ENCODE measurements at places on chromosomes 1 and 21.

- DNase-seq: no peak
Measured at GRCh38 chr1:146039844-146040194, 18.3 kb upstream of the HJV start.

- DNase-seq: no peak
Measured at GRCh38 chr21:37253991-37254390, 13.1 kb downstream of the VPS26C start.

DNA sequence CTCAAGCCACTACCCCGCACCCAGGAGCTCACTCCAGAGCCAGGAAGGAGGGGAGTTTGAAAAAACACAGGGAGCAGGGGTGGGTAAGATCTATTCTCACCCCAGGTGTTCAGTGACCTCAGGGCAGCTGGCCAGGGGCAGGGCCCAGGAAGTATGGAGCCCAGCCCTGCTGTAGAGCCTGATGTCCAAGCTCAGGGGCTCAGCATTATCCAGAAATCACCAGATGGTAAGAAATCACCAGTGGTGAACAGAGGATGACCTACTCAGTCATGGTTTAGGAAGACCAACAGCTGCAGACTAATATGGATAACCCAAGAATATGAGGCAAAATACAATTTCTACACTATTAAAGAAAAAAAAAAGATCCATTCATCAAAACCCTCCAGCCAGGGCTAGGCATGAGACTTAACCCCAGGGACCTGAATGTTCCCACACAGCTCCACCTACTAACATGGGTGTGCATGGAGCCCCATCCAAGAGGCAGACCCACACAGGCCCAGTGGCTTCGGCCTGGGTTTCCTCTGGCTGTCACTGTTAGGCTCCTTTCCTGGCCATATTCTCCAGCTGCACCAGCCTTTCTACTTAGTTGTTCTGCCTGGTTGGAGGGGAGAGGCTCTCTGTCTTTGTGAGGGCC, 67.6 kb downstream of the KCNN3 start:
- DNase-seq: no peak

DNA sequence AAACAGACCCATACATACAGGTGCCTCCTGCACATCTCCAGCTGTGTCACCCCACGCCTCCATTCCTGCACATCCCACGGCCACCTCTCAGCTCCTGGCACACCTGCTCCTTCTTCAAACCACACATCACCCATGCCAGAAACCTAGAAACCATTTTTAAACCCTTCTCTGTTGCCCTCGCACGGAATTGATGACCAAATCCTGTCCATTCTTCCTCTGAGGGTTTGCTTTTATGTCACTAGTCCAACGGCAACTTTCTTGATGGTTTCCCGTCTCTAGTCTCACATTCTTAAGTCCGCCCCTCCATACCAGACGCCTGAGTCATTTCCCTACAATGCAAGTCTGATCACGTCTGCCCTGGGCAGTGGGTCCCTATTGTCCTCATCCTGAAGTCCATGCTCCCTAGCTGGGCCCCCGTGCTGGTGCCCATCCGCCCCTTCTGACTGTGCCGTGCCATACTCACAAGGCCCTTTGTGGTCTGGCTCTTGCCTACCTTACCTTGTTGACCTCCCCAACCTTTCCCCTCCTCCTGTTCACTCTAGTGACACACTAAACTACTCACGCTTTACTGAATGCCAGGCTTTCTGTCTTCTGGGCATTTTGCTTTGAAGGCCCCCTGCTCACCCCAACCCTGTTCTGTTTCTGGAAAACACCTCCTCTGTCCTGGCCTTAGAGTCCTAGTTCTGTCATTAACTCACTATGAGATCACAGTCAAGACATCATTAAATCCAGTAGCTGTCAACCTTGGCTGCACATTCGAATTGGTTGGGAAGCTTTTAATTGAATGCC, 17.6 kb downstream of the SLC2A1 start:
- peak; percentile 12 for DNase-seq

GRCh38 chr1:110341146-110341871, 2.1 kb downstream of the RBM15 start:
- no peak for DNase-seq

DNA sequence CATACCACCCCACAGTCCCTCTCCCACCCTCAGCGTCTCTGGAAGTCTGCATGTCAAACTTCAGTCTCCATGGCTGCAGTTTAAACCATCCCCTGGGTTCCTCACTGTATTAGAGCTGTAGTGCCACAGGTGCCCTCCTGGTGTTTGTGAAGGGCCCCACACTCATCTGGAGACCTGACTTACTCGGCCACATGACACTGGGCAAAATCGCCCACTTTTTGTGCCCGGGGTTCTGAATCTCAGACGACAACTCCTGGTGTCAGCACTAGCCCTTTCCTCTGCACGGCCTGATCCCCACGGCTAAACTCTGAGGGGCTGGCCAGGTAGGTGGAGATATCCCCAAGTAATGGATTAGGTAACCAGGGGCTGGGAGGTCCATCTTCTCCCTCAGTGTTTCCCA, 6.5 kb downstream of the INKA2 start:
- DNase-seq: no peak

- DNase-seq: no peak
Measured at GRCh38 chr1:13714851-13715250, 14.9 kb downstream of the PRDM2 start.

- DNase-seq: peak; percentile 69
Measured at GRCh38 chr1:200628223-200628881, 7.8 kb upstream of the KIF14 start.

- no peak for DNase-seq
Measured at GRCh38 chr1:58664881-58665280, 35.0 kb downstream of the MYSM1 start.

DNA sequence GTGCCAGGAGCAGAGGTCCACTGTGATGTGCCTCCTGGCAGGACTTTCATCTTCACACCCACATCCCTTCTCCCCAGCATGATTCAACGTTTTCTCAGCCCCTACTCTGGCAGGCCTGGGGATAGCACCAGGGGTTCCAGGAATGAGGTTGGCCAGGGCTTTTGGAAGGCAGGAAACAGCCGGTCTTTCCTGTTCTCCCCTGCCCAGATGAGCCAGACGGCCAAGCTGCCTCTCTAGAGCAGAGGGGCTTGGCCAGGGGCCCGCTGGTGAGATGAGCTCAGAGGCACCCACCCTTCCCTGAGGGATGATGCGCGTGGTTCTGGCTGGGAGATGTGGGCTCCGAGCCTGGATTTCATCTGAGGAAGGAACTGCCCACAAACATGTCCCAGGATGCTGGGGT, 4.3 kb upstream of the MFAP2 start:
- DNase-seq: no peak

GRCh38 chr1:47797575-47797974, 199.6 kb downstream of the TRABD2B start:
- no peak for DNase-seq

- DNase-seq: no peak
Measured at GRCh38 chr1:14710331-14710730, 111.8 kb downstream of the KAZN start.

DNA sequence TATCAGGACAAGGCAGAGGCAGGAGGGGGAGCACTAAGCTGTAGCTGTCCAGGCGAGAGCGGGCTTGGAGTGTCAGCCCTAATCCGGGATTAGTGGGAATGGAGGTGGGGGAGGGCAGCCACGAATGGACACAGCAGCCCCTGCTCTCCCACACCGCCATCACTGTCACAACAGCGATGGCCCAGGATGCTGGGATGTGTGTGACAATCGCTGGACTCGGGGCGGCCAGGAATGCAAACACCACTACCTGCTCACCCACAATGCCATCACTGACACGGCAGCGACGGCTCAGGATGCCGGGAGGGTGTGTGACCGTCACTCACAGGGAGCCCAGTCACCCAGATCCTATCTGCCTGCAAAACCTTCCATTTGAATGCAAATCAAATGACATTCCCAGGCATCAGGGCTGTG, 2.9 kb downstream of the C2CD2 start:
- no peak for DNase-seq

GRCh38 chr21:15061747-15062605, 2.8 kb downstream of the NRIP1 start:
- no peak for DNase-seq

- DNase-seq: no peak
Measured at GRCh38 chr1:84912726-84913554, 19.9 kb upstream of the LPAR3 start.

GRCh38 chr1:161265305-161265704, 6.8 kb downstream of the PCP4L1 start:
- DNase-seq: no peak

DNA sequence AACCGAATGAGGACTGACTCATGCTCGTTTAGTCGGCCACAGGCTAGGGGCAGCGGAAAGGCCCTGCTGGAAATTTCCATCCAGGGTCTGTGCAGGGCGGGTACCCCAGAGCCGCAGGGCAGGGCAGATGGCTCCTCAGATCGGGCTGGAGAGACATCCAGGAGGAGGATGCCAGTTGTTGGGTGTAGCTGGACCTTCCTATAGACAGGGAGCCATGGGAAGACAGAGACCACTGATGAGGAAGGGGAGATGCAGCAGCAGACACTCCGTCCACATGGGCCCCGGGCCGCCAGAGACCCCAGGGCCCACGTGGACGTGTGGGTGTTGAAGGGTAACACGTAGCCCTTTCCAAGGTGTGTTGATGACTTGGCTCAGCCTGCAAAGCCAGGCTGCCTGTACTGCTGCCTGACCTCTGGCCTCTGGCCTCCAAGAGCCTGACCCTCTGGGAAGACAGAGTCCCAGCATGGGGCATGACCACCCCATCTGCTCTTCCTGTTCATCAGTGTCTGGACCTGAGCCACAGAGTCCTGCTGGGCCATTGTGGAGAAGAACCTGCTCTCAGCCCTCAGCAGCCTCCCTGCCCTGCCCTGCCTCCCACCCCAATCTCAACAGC, 4.8 kb downstream of the GNG4 start:
- DNase-seq: no peak

GRCh38 chr1:29502225-29502910, 266.0 kb downstream of the PTPRU start:
- no peak for DNase-seq

GRCh38 chr1:11453742-11454491, 25.0 kb upstream of the DISP3 start:
- DNase-seq: no peak

DNA sequence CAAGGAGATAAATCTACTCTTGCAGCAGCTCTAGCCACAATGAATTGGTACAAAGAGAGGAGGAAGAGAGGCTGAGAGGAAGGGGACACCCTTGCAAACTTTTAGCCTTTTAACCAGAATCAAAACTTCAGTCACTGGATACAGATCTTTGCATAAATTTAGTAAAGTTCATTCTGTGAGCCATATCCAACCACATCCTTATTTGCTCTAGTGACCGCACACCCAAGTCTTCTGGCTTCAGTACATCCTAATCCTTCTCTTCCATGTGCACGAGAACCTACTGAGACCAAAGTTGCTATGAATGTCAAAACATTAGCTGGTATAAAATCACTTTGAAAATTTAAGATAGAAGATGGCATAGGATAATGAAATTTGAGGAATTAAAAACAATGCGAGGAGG, 21.9 kb upstream of the PLD5 start:
- DNase-seq: no peak

- no peak for DNase-seq
Measured at GRCh38 chr21:27220416-27220815, 253.5 kb upstream of the ADAMTS5 start.

DNA sequence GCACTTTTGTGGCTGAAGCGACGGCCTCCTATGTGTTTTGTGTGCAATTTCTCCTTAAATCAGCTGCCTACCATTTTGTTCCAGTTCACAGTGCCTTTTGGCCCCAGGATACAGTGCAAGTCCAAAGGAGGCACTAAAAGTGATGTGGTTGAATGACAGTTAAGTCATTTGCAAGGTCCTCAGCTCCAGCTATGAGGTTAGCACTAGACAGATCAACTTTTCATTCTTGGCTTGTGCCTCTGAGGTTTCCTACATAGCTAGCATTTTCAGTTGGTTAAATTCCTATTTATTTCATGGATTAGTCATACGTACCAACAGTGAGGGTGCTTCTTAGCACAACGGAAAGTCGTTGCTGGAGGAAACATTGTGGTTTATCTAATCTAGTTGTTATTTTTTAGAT, 59.3 kb upstream of the NTPCR start:
- DNase-seq: no peak

DNA sequence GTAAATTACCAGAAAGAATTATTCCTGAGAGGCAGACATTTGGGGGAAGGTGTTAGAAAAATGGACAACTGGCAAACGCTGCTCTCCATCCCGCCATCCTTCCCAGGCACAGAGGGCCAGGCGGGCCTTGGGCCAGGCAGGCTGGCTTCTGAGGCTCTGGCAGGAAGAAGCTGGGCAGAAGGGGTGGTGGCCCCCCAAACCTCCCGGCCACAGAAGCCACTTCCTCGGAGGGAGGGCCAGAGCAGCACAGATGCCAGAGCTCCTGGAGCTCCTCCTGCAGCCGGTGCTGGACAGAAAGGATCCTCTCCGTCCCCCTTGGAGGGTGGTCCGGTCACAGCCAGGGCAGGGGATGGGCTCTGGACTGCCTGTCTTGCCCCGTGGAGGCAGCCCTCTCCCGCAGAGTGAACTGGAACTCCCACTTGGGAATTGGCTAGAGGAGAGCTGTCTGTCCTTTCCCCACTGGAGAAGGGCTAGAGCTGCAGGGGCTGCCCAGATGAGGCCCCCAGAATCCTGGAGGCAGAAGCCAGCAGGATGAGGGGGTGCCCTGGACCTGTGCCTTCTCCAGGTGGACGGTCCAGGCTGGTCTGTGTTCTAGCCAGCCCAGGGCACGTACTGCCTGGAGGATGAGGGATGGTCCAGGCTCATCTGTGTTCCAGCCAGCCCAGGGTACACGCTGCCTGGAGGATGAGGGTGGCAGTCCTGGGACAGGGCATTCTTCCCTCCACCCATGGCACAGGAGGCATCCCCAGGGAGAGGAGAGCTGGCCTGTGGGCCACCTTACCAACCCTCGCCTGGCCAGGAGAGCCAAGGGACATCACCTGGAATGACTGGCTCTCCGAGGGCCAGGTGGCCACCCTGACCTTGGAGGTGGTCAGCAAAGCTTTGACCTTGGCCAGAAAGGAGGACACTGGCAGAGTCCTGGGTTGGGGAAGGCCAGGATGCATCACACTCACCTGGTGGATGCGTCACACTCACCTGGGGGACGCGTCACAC, 47.4 kb upstream of the ACTRT2 start:
- DNase-seq: no peak

DNA sequence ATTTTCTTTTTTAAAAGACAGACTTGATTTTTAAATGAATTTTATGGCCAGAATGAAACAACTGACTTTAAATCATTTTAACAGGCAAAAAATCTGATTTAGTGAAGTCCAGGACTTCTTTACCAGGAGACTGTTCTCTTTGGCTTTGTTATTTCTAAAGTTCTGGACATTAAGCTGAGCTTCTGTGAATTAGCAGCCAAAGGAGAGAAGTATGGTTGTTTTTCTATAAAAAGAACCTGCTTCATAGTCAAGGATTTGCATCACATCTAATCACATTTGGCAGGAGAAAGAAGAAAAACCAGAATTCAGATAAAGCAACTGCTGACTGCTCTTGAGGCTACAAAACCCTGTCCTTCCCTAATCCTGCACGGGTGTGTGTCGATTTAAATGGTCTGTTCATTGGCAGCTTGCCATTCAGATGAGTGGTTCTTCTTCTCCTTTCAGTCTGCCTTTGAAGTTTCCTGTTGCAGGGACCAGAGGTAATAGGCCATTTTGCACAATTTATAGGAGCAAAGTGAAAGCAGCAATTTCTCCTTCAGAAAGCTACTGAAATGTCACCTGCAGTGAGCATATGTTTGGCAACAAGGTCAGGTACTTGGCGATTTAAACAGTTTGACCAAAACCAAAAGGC, 215.4 kb downstream of the OLFM3 start:
- DNase-seq: no peak

GRCh38 chr1:241235256-241235897, 121.6 kb downstream of the RGS7 start:
- DNase-seq: no peak

- DNase-seq: peak; percentile 74
Measured at GRCh38 chr1:91804546-91805023, 81.4 kb downstream of the TGFBR3 start.

GRCh38 chr1:62333441-62333840, 14.2 kb upstream of the KANK4 start:
- DNase-seq: no peak

All from stimulated activated naive CD4-positive, alpha-beta T cell treated with Interleukin-2 at 50 U/mL for 16 hours (primary cell).